ENCODE measurements at places on chromosomes 1 and 21.

GRCh38 chr1:118113261-118113660 is 71.8 kb downstream of the SPAG17 start:
- no peak for DNase-seq

DNA sequence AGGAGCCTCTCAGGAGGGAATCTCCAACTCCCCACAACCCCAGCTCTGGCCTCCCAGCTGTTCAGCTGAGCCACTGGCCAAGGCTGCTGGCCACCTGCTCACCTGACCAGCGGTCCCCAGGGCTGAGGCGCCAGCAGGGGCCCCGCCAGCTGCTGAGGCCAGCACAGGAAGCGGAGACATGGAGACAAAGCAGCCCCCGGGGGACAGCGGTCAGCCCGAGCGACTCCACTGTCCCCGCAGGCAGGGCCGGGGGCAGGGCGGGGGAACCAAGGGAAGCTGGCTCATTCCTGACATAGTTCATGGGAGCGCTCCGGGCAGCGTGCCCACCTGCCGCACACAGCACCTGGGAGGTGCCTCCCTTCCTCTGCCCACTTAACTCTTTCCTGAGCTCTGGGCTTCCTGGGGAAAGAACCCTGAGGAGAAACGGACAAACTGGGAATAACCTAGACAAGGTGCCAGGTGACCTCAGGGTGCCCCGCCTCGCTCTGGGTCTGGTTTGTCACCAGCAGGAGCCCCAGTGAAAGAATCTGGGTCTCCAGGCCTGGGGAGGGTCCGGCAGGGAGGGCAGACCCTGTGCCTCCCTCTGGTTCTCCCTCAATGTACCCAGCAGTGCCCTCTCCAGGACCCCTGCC is 10.7 kb downstream of the EPHA2 start:
- DNase-seq, result no peak

DNA sequence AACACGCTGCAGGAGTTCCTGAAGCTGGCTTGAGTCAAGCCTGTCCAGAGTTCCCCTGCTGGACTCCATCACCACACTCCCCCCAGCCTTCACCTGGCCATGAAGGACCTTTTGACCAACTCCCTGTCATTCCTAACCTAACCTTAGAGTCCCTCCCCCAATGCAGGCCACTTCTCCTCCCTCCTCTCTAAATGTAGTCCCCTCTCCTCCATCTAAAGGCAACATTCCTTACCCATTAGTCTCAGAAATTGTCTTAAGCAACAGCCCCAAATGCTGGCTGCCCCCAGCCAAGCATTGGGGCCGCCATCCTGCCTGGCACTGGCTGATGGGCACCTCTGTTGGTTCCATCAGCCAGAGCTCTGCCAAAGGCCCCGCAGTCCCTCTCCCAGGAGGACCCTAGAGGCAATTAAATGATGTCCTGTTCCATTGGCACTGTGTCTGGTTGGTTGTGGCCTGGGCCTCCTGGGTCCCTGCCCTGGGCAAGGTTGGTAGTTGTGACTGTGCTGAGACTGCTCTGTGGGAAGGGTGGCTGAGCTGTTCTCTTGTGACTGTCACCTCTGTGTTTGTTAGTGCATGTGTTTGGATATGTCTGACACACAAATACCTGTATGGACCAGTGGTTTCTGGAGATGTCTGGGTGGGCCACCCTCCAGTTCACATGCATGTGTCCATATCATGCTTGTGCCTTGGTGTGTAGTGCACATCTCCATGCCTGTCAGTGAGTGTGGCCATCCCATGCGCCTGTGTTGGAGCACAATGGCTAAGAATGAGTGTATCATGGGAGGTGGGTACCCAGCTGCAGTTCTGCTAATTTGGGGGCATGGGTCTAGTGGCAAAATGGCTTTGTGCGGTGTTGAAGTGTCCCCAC is 1.4 kb downstream of the SH3BGRL3 start:
- DNase-seq, result no peak

DNA sequence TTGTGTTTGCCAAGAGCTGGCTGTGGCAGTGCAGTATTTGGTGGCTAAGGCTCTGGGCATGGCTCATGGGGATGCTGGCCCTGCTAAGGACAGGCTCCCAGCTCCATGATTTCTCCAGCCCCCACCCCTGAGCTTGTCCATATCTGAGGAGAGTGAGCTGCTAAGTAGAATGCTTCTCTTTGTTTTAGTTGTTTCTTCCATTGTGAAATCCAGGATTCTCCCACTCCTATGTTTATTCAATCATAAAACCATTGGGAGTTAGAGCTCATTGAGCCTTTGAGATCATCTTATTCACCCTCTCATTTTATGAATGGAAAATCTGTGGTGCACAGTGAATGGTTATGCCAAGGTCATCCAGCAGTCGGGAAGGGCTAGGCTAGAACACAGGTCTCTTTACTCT is 188.8 kb downstream of the TNR start:
- no peak for DNase-seq
